ENCODE measurements at places on chromosomes 1 and 21.

GRCh38 chr1:171501305-171502024, 16.1 kb downstream of the PRRC2C start:
- no peak for DNase-seq

- DNase-seq: no peak
Measured at GRCh38 chr1:177208920-177209319, 38.2 kb downstream of the BRINP2 start.

DNA sequence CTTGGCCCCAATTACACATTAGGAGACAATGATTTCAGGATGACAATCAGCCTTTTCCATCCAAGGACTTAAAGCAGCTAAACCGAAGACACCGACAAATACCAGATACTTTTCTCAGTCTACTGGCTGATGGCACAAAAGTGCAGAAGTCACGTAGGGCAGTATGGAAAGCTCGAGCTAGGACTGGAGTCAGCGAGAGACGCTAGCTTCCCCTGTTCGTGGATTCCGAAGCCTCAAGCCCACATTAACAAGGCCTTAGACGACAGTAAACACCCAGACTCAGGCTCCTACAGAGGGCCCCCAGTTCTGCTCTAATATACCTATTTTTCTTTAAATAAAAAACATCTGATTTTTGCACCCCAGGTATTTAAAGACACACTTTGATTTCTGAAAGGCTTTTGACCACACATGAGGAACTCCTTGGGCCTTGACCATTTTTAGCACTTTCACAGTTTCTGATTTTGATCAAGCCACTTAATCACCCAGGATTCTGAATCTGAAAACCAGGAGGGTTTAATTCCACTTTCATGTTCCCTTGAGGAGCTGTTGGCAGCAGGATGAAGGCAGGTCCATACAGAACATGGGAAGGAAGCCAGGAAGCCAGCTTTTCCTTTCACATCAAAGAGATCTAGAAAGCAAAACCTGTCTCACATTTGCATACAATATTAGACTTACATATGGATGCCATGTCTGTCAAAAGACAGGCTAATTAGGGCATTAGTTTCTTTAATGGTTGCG, 204.1 kb downstream of the GABPA start:
- no peak for DNase-seq

- no peak for DNase-seq
Measured at GRCh38 chr1:200265881-200266280, 144.0 kb downstream of the ZNF281 start.

- DNase-seq: no peak
Measured at GRCh38 chr1:199046618-199047017, 407.8 kb downstream of the PTPRC start.

DNA sequence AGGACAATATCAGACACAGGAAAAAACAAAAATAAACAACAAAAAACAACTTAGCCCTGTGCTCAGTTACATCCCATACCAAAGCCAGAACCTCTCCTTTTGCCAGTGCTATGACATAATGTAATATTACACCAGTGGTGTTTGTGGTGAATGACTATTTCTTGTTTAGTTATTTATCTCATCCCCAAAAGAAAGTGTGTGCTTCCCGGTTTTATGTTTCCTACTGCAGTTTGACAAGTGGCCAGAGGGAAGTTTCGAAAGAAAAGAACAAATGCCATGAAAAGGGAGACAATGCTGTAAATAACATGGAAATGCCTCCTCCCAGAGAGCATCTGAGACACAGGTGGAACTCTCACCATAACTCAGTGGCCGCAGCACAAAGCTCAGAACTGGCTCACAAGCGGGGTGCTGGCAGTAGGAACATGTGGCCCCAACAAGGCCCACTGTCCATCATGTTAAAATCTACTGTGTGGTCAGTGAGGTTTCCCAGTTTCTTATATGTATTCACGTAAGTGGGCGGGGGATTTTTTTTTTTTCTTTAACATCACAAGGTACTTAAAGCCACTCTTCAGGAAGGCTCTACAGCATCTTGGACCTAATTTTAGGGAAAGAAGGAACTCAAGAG, 158.2 kb downstream of the BARHL2 start:
- DNase-seq: no peak

DNA sequence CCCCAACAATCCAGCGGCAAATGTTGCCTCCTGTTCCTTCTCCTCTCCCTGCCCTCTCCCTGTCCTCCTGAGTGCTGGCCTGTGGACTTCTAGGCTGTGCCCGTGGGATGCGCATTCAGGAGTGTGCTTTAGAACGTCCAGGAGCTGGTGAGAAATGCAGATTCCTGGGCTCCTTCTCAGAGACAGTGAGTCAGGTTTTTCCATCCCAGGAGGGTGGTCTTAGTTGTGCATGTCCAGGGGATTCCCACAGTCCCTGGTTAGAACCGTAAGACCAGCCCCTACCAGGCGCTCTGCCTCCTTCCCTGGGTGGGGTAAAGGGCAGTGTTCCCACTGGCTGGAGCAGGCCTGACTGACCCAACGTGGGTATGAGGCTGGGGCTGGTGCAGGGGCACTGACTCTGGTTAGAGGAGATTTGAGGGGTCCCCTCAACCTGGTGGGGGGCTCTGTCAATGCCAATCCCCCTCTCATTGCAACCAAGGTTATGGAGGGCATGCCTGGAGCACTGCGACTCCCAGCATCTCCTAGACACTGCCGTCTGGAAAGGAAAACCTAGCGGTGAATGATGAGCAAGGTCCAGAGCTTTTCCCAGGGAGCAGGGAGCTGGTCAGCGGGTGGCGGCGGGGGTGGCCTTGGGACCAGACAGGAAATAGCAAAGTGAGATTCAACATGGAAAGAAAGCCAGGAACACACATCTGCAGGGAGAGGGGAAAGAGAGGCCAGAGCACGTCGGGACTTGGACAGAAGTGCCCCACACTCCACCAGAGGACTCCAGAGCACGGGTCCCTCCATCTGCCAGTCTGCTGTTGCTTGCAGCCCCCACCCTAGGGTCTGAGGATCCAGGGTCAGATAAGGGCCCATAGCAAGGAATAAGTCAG, 38.5 kb downstream of the HSPG2 start:
- no peak for DNase-seq

- DNase-seq: no peak
Measured at GRCh38 chr1:89938171-89939055, 56.5 kb upstream of the ZNF326 start.

- no peak for DNase-seq
Measured at GRCh38 chr1:199404976-199405375, 622.5 kb upstream of the NR5A2 start.

DNA sequence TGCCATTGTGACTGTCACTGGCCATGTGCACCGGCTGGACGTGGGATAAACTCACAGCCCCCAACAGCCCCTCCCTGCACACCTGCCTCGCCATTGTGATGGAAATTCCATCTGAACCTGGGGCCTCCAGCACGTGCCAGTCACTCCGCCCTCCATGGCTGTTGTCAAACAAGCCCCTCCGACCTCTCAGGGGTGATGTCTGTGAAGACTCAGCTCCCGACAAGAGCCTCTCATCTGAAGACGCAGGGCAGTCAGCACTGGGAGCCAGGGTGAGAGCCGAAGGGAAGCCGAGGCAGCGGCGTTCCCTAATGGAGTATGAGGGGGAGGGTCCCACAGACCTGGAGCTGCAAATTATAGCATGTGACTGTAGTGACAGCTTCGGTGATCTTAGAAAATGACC, 1.4 kb upstream of the KRTAP10-2 start:
- DNase-seq: no peak

- no peak for DNase-seq
Measured at GRCh38 chr1:23909412-23909811, 3.8 kb downstream of the CNR2 start.

GRCh38 chr1:76503736-76504135, 363.5 kb upstream of the ST6GALNAC5 start:
- no peak for DNase-seq

GRCh38 chr21:15653710-15654109, 76.1 kb upstream of the USP25 start:
- DNase-seq: no peak

DNA sequence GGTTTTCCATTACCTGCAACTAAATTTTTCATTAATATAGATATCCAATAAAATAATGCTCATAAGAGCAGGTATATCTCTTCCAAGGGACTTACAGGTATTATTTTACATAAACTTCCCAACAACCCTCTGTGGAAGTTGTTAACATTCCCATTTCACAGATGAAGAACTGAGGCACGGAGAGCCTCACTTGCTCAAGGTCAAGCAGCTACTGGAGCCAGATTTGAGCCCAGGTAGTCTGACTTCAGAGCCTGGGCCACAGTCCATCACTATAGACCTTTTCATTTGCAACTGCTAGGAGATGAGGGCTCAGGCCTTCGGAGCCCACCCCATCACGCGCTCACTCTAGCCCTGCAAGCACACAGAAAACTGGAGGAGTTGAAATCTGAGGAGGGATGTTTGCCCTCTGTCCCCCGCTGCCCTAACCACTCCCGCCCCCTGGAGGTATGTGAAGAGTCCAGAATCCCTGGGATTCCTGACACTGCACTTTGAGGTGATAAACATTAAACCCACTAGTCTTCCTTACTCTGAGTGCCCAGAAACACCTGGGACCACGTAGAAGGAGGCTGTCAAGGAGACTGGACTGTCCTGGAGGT, 11.7 kb upstream of the ALPL start:
- DNase-seq: no peak

DNA sequence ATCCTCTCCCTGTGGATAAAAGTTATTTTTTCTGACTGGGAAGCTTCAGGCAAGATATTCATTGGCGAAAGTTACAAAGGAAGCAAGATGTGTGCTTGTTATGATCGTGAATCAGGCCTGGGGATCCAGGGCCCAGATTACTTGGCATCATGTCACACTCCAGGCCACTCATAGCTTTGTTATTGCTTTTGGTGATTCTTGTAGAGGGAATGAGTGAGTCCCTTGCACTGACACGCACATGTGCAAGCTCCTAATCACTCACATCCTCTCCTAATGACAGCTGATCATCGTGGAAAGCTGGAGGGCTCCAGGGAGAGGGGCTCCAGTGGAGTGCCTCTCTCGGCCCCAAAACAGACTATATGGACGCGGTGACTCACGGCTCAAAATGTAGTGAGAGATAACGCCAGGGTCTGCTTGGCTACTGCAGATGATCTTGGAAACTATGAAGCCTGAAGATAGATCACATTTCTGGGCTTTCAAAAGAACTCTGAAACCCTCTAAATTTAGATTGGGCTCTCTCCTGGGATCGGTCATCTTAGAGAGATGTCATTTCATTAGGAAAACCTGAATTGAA, 481.1 kb upstream of the USP24 start:
- DNase-seq: no peak

DNA sequence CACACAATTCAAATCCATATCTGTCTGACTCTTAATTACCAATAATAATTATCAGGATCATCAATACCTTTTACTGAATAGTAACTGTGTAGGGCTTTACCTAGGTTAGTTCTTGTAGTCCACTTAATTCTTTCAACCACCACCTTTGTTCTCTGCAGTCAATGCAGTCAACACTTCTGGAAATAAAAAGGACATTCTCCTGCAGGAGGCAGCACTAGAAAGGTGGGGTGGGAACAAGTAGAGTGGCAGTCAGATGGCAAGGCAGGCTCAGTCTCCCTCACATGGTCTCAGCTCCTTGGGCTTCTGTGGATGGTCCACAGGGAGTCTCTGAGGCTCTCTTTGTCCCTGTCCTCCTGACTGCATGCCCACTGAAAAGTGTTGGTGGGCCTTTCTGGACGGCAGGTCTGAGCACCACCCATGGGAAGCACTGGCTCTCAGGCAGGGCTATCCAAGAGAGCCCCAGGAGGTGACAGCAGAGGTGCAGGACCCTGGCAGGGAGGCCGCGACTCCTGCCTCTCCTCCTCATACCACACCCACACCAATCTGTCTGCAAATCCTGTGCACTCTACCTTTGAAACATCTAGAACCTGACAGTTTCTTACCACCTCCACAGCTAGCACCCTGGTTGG, 237.3 kb downstream of the FOXD2 start:
- no peak for DNase-seq

GRCh38 chr1:75764057-75764655, 21.9 kb upstream of the RABGGTB start:
- DNase-seq: no peak

GRCh38 chr1:21608798-21609197, 60.4 kb downstream of the RAP1GAP start:
- no peak for DNase-seq

DNA sequence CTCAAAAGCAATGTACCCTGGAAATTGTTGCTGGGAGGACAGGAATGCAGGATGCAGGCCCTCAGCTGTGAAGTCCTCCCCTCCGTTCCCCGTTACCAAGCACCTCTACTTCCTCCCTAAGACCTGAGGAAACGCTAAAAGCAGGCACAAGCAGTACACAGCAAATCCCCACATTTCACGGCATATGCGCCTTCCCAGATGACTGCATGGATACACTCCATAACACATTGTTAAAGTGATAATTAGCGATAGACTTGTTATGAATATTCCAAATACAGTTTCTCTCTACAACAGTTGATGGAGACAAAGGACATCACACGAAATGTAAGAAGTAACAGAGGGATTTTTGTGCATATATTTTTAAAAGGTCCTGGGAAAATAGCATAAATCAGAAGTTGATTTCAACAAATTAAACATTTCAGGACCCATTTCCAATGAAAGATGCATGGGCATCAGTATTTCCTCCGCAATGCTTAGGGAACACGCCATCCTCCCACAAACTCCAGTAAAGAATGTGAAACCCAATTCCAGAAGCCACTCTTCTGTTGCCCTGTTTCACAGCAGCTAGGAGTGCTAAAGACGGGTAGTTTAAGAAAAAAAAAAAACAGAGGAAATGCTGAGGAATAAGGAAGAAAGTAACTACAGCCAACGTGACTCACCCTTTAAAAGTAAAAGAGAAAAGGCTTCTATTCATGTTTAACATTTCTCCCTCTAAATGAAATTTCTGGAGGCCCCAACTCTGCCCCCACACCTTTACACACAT, 75.5 kb downstream of the HIVEP3 start:
- no peak for DNase-seq

GRCh38 chr1:204261746-204262505, 48.1 kb upstream of the GOLT1A start:
- DNase-seq: no peak

DNA sequence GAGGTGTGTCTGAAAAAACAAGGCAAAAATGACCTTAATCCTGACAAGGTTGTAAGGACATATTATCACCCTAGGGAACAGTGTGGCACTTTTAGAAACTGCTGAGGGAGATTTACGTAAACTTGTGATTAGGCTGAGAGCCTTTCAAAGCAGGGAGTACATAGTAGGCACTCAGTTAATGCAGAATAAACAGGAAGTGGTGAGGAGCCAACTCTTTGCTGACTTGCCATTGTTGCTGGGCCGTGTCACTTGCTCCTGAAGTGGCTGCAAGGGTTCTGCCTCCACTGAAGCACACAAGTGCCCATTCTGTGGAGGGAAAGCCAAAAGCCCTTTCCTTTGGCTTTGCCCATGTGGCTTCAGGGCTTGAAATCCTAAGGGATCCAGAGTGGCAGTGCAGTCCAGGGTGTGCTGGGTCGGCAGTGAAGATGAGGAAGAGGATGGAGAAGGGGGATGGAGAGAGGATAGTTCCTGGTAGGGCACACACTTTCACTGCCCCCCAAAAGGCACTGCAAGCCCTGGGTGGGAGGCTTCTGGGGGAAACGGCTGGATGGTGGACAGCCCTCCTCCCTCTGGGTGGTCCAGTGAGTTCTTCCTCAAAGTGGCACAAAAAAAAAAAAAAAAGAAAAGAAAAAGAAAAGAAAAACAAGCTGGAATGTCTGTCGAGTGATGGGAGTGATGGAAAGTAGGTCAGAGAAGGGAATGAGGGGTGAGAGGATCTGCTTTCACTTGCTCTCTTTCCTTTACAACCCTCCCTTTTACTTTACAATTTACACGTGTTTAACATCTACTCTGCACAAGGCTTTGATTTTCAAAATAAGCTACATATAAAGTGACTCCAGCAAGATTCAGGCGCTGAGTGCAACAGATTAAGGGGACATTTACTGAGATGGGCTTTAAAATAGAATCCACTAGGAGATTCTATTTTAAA, 13.7 kb upstream of the RHEX start:
- no peak for DNase-seq

GRCh38 chr1:203167026-203167912, 8.4 kb downstream of the MYBPH start:
- DNase-seq: no peak

Data from HT-29 (cell line).